ENCODE measurements at places on chromosomes 11 and 22.

DNA sequence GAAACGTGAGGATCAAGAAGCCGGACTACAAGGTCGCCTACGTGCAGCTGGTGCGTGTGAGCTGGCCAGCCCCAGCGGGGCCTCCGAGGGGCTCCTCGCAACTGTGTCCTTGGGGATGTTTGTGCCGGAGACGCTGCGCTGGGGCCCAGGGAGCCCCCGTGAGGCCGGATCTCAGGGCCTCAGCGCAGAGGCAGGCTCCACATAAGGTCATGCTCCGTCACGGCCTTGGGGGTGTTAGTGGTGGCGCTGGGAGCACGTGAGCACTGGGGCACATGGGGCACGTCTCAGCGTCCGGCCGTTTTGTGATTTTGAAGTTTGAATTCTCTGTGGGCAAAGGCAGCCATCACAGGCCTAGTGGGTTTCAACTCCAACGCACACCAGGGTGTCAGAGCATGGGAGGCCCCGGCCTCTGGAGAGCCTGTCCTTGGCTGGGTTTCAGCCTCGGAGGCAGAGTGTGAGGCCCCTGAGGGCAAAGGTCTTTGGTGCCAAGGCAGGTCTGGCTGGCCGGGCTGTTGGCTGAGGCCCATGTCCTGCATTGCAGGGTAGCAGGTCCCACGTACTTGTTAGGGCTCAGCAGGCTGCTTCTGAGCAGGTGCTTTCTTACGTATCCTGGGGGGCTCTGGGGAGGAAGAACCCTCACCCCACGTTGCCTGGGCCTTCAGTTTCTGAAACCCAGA is 5.8 kb downstream of the MRPL23 start:
- DNase-seq, result no peak

DNA sequence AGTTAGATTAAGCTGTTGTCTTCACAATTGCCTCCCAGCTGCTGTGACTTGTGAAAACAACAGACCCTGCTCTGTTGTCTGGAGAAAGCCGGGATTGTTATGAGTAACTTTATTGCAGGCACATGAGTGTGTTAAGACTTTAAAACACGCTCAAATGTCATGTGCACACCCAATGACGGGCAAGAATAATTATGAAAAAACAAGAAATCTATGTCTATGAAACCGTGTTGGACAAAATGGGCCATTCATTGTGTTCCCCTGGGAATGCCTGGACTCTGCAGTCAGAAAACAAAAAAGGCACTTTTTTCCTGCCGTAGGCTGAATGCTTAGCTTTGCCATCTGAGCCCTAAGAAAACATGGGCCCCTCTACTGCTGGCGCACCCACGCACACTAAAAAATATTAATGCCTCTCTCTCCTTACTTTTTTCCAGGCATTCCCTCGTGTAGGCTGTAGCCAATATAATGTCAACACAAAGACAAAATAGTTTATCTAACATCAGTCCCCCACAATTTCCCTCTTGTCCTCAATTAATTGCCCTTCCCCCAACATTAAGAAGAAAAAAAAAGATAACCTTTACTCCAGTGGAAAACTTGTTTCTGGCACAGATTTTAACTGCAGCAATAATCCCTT is 207.9 kb downstream of the SOX6 start:
- no peak for DNase-seq

DNA sequence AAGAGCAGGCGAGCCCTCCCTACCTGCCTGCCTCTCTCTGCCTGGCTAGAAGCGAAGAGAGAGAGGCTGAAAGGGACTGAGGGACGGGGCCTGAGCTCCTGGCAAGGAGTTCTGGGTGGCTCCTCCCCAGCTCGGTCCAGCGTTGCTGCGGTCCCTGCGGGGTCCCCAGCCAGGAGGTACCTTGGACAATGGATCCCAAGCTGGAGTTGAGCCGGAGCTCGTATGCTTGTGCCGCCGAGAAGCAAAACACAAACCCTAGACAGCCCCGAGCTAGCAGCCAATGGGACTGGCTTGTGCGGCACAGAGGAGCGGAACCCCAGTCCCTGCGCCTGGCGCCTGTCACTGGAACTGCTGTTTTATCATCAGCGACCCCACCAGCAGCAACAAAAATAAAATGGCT is 18.3 kb downstream of the SLC25A18 start:
- no peak for DNase-seq

DNA sequence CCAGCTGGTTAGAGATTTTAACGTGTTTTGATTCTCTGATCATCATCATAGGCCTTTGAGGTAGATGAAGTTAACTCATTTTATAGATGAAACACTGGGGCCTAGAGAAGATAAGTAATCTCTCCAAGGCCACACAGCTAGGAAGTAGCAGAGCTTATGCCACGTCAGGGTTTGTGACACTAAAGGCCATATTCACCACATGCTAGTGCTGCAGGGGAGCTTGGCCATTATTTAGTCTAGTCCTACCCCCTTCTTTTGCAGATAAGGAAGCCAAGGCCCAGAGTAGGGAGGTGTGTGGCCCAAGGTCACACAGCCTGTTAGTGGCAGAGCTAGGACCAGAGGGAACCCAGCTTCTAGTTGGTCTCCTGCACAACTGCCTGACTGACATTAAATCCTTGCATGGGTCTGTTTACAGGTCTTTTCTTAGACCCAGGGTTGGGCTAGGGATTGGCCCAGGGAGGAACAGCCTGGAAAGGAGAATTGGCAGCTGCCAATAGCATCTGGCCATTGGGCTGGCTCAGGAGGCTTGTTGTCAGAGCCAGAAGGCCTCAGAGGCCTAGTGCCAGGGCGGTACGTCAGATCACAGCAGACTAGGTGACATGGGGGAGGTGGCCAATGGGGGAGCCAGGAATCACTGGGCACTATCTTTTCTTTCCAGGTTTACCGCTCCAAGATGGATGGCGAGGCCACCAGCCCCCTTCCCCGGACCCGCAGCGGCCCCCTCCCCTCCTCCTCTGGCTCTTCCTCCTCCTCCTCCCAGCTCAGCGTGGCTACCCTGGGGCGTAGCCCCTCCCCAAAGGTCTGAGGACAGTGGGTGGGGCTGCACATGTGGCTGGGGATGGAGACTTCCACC is 36.0 kb downstream of the PHLDB1 start:
- no peak for DNase-seq

DNA sequence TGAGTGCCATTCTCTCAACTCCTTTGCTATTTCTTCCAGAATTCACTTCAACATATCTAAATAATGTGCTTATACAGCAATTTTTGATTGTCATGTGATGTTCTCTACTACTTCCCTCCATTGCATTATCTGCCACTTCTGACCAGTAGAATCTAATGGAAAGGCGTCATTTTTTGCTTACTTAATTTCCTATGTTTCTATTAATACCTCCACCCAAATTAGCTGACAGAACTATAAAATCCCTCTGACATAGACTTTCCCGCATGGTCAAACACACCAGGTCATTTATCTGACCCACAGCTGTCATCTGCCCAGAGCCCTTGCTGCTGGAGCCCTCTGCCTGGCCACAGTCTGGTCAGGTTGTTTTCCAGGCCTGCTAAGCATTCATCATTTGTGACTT is 258.6 kb upstream of the NARS2 start:
- no peak for DNase-seq

GRCh38 chr11:47552056-47552565 is 821 bp downstream of the CELF1 start:
- no peak for DNase-seq

- peak; percentile 97 for DNase-seq
Measured at GRCh38 chr11:126268708-126269579, at the start of the genes FOXRED1 and SRPRA. FOXRED1 (plus strand) TSS chr11:126269154; CDS start chr11:126269207, 53 bp downstream. SRPRA (minus strand) TSS chr11:126268895; CDS start chr11:126268804, 91 bp downstream.

DNA sequence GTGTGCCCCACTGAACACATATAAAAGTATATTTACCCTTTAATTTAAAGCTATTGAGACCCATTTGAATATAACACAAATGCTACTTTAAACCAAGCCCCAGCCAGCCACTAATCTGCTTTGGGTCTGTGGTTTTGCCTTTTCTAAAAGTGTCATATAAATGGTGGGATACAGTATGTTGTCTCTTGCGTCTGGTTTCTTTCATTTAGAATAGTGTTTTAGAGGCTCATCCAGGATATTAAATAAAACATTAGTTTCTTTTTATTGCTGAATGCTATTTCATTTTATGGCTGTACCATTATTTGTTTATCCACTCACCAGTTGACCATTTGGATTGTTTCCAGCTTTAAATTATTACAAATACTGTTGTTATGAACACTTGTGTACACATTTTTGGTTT is 290.5 kb upstream of the SORL1-AS1 start:
- no peak for DNase-seq

GRCh38 chr11:47523490-47524225 is 29.3 kb downstream of the CELF1 start:
- DNase-seq, result peak; percentile 80

DNA sequence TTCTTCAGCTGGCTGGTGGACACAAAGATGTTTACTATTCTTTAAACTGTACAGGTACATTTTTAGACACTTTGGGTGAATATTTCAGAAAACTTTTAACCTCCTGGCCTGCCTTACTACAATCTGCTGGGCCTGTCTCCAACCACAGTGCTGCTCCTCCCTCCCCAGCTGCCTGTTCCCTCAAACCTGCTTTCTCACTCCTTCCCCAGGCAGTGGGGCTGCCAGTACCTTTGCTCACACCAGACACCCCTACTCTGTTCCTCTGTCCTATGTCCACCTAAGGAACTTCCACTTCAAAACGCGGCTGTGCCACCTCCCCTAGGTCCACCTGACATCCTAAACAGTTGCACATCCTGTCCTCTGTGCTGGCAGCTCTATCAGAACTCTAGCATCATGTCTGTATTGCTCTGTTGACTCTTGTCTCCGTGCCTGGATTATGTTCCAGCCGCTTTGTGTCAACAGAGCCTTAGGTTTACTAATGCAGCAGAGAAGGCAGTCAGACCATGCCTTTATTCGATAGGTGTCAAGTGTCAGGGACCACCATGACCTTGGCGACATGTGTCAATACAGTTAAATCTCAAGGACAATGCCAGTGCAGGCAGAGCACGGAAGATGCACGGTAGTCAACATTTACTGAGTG is 13.4 kb downstream of the ZP1 start:
- no peak for DNase-seq

DNA sequence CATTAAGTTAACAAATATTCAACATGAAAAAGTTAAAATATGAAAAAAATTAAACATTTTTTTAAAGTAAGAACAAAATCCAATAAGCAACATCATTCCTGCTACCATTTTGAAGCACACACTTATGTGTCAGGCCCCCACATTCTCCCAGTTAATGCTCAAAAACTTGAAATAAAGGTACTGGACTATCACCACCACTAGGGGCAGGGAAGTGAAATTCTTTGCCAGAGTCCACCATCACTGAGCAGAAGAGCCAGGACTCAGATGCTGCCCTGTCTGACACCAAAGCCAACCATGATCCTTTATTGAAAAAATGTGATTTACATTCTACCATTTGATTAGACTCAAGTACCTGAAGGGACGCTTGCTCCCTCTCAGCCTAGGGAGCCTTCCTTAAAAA is 39.1 kb downstream of the PITPNB start:
- peak; percentile 31 for DNase-seq

- DNase-seq, result no peak
Measured at GRCh38 chr11:41283191-41283930, 176.1 kb downstream of the LRRC4C start.

DNA sequence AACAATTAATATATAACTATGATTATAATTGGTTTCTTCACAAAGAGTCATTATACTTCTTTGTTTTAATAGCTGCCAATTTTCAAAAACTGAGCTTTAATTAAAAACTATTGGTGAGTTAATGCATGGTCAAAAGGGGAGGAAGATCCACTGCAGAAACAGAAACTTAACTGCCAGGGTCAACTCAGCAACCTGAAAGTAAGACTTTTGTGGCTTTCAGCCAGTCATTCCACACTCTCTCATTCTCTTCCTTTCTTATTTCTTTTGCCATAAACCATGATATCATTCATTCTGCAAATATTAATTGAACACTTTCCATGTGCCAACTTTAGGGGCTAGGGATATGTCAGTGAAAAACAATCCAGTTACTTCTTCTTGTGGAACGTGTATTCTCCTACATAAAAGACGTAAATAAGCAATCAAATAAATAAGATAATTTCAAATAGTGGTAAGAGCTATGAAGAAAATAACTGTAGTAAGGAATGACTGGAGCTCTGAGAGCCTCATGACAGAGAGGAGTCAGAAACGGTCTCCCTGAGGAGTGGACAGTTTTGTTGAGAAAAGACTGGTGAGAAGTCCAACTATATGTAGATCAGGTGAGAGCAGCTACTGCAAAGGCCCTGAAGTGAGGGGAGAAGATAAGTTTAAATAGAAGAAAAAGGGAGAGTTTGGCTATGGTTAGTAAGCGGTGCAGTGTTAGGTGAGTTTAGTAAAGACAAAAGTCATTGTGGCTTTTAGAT is 130.5 kb downstream of the GRIA4 start:
- DNase-seq, result no peak

- DNase-seq, result no peak
Measured at GRCh38 chr11:35050541-35050995, 88.4 kb upstream of the CD44 start.

- DNase-seq, result no peak
Measured at GRCh38 chr11:78061088-78061920, 2.4 kb upstream of the THRSP start.

GRCh38 chr22:32555581-32555980 is 81.0 kb downstream of the FBXO7 start:
- DNase-seq, result no peak

DNA sequence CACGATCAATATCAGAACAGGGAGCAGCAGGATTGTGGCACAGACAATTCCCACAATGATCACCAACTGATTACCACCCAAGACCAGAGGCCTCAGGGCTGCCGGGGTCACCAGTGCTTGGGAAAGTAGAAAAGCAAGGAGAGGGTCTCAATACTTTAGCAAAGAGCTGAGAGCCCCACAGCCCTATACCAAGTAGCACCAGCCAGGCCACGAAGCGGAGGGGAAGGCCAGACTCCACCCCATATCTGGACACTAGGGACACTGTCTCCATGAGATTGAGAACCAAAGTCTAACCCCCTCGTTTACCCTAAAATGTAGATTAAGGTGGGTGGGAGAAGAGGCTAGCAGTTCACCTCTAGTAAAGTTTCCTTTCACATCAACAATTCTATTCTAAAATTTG is 24.1 kb upstream of the SCN2B start:
- DNase-seq, result no peak

DNA sequence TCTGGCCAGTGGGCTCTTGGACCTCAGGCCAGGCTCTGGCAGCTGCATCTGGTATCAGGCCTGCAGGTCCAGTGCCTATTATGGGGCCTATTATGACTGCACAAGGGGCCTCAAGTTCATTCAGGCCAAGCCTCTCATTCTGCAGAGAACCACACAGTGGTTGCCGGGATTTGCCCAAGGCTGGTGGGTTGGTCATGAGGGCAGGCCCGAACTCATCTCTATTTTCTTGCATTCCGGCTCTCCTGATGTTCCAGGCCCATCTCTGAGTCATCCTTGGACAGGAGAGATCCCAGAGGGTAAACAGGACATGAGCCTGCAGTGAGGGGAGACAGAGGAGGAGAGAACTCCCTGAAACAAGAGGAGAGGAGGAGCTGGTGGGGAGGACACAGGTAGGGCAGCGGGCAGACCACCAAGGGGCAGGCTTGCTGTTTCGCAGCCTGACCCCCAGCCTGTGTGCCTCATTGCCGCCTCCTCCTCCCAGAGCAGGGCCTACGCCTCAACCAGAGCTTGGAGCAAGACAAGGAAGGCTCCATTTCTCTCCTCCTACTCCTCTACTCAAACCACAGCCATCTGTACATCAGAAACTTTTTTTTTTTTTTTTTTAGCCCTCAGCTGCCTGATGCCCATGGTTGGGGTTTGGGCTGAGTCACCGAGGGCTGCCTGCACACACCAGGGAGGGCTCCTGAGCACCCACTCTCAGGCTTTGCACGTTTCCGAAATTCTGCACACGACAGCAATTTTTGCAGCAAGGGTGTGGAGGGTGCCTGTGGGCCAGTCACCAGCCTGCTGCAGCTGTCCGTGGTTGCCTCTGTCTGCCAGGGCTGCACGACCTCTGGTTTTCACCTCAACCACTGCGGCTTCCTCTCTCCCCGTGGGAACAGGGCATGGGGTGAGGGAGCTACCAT is 12.7 kb upstream of the TREH start:
- no peak for DNase-seq
